ENCODE measurements at places on chromosomes 1 and 21. TPM values are rescaled to one million over a fixed set of nuclear protein-coding genes. Genes with fewer than 3 reads are reported as not detected.

The TFF2 gene
- total RNA-seq = not detected

The C1QA gene
- total RNA-seq = not detected

DNA sequence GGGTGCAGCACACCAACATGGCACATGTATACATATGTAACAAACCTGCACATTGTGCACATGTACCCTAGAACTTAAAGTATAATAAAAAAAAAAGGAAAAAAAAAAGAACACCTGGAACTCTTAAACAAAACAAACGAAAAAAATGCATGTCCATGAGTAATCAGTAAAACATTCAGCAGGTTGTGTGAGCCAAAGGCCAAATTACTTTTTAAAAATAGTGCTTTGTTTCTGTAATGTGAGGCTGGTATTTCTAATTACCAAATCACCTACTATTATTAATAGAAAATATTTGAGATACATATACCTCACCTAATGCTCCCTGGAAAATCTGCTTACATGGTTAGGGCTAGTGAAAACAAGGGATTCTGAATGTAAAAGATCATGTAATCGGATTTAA is 294.4 kb upstream of the NR5A2 start:
- no peak for DNase-seq

- peak; percentile 19 for DNase-seq
Observed at GRCh38 chr1:78143152-78143551, 97.4 kb downstream of the GIPC2 start.

The SLAMF7 gene
- not detected for total RNA-seq

The LCE3E gene
- total RNA-seq = not detected

Measured in SJSA1 (cell line).